ENCODE measurements at places on chromosomes 16 and 17. TPM values are rescaled to one million over a fixed set of nuclear protein-coding genes. Genes with fewer than 3 reads are reported as not detected.

CDRT15L2 gene
- not detected for total RNA-seq

FOXN1 gene
- not detected for total RNA-seq

ZPBP2 gene
- total RNA-seq = not detected

SYT17 gene
- 0.12 TPM for total RNA-seq

IRX3 gene
- total RNA-seq = not detected

OTOP3 gene
- total RNA-seq = not detected

MT1G gene
- not detected for total RNA-seq

CBLN1 gene
- total RNA-seq = 0.44 TPM

SMTNL2 gene
- not detected for total RNA-seq

P2RX1 gene
- total RNA-seq = not detected

KRTAP1-1 gene
- not detected for total RNA-seq

DNASE1L2 gene
- 0.20 TPM for total RNA-seq

MYO15A gene
- not detected for total RNA-seq

CPHXL2 gene
- not detected for total RNA-seq

XAF1 gene
- not detected for total RNA-seq
